ENCODE measurements at places on chromosomes 5 and 9. TPM values are rescaled to one million over a fixed set of nuclear protein-coding genes. Genes with fewer than 3 reads are reported as not detected.

The PCDHGB1 gene
- total RNA-seq, result 0.23 TPM

The STK10 gene
- 25.8 TPM for total RNA-seq

The S100Z gene
- not detected for total RNA-seq

The SPARC gene
- total RNA-seq, result 214 TPM

The LCN1 gene
- total RNA-seq, result not detected

The RORB gene
- not detected for total RNA-seq

The MPDZ gene
- 16.8 TPM for total RNA-seq

The IARS1 gene
- total RNA-seq, result 162 TPM

The PKD2L2 gene
- total RNA-seq, result not detected

The NR4A3 gene
- 0.15 TPM for total RNA-seq

The TMEM171 gene
- total RNA-seq, result 1.6 TPM

The SCGB3A2 gene
- not detected for total RNA-seq

The SLC24A2 gene
- total RNA-seq, result not detected

The EGFLAM gene
- 0.31 TPM for total RNA-seq

The FGF18 gene
- total RNA-seq, result not detected

The ZNF189 gene
- 5.7 TPM for total RNA-seq

The MYOZ3 gene
- total RNA-seq, result not detected

The CDC20B gene
- not detected for total RNA-seq

The PGM5 gene
- total RNA-seq, result not detected

The ARHGEF39 gene
- total RNA-seq, result 7.8 TPM

The TMEM252 gene
- not detected for total RNA-seq

The FAM78A gene
- 0.49 TPM for total RNA-seq

The CDK5RAP2 gene
- 21.2 TPM for total RNA-seq

Measured in hair follicular keratinocyte (primary cell).